ENCODE measurements at places on chromosomes 1 and 21. TPM values are rescaled to one million over a fixed set of nuclear protein-coding genes. Genes with fewer than 3 reads are reported as not detected.

- ATAC-seq, result no peak
Measured at GRCh38 chr1:224116131-224116530, 2.2 kb downstream of the FBXO28 start.

The PCBP3 gene
- 5.1 TPM for total RNA-seq

DNA sequence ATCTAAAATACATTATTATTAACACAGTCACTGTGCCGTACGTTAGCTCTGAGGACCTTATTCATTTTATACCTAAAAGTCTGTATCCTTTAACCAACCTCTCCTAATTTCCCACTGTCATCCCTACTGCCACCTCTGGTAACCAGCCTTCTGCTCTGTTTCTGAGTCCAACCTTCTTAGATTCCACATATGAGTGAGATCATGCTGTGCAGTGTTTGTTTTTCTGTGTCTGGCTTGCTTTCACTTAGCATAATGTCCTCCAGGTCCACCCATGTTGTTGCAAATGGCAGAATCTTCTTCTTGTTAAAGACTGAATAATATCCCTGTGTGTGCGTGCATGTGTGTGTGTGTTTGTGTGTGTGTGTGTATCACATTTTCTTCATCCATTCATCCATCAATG is 64.2 kb downstream of the ETS2 start:
- ATAC-seq, result no peak

- ATAC-seq, result no peak
Measured at GRCh38 chr1:15424146-15424667, 14.0 kb upstream of the CTRC start.

GRCh38 chr1:169584483-169585144 is 1.7 kb downstream of the F5 start:
- no peak for ATAC-seq

DNA sequence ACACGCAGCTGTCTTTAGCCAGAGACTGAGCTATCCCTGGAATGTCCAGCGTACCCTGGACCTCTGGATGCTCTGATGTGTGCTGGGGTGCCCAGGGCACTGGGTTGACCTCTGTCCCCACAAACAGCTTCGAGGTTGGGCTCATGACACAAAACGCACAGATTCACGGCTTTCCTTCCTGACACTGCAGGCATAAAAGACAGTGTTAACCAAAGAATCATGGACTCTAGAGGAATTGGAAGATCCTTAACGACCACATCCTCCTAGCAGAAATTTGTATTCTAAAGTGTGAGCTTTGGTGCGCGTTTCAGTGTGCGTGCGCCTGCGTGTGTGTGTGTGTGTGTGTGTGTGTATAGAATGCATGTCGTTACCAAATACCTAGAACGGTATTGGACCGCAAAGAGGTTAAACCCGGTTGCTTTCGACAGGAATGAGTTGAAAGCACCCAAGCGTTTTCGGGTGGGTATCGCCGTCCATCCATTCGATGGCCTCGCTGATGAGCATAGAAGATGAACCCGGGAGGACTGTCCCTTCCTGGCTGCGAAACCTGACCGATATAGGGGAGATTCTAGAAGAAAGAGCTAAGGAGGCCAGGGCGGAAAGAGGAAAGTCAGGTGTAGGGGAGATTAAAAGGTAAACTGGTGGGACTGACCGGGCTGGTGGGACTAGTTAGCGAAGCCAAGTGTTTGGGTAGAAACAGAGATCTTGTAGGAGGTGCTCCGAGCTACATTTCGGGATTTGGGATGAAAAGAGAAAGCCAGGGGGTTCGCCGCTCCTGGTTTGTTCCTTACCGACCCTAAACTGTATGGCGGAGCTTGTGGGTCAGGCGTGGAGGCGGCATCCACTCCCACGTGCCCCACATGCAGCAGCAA is 6.8 kb upstream of the LHX9 start:
- no peak for ATAC-seq

The ZNF695 gene
- total RNA-seq, result not detected

GRCh38 chr1:196155586-196155985 is 452.7 kb downstream of the KCNT2 start:
- no peak for ATAC-seq

DNA sequence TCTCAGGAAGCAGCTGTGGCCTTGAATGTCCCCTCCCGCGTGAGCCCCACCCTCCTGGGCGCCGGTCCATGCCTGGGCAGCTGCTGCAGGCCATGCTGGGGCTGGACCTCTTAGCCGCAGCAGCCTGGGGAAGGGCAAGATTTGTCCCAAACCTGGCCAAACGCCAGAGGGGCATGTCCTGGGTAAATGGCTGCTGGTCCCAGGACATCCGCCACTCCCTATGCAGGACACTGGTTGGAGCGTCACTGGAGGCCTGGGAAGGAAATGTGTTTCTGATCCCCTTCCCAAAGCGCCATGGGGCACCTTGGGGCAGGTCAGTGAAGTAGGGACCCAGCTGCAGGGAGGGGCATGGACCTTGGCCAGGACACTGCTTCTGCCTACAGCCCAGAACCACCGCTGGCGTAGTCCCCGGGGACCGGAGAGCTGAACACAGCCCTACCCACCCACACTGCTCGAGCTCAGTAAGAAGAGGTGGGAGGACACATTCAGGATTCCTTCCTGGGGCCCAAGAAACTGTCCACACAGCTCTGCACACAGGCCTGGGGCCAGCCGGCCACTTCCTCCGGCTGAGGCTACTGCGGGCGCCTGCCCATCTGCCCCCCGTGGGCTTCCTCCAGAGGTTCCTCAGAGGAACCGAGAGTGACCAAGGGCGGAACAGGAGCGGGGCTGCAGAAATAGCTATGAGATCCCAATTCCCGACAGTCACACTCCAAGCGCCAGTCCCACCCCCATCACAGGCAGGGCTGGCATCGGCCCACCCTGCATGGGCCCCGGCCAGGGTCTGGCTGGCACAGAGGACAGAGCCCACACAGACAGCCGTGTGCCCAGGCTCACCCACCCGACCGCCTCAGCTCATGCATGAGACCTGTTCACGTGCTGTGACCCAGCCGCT is 10.8 kb upstream of the PLEKHG5 start:
- ATAC-seq, result peak; percentile 34

GRCh38 chr1:27528818-27529703 is 39.1 kb upstream of the WASF2 start:
- ATAC-seq, result peak; percentile 78

The SV2A gene
- 9.2 TPM for total RNA-seq

GRCh38 chr1:209609041-209609790 is 25.7 kb downstream of the CAMK1G start:
- no peak for ATAC-seq

The NEXN gene
- total RNA-seq, result 238 TPM

DNA sequence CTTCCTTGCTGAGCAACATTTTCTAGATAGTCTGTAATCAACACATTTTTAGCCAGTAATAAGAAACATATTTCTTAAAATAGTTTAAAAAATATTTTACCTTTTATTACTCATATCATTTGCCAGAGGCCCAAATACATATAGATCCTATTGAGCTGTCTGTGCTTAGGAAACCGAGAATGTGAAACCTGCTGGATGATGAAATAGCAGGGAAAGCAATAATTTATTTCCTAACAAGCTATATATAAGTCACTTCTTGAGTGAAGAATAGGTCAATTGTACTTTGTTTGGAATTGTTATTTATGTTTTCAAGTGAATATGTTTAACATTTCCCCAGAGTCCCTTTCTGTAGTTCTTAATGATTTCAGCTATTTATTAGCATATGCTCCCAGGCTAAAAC is 339.9 kb upstream of the TMPRSS15 start:
- no peak for ATAC-seq

The ZNF683 gene
- total RNA-seq, result 0.62 TPM

- ATAC-seq, result no peak
Measured at GRCh38 chr21:36990508-36991205, 15.8 kb upstream of the RIPPLY3 start.

GRCh38 chr1:235503403-235504121 is 690 bp downstream of the B3GALNT2 start:
- ATAC-seq, result no peak

DNA sequence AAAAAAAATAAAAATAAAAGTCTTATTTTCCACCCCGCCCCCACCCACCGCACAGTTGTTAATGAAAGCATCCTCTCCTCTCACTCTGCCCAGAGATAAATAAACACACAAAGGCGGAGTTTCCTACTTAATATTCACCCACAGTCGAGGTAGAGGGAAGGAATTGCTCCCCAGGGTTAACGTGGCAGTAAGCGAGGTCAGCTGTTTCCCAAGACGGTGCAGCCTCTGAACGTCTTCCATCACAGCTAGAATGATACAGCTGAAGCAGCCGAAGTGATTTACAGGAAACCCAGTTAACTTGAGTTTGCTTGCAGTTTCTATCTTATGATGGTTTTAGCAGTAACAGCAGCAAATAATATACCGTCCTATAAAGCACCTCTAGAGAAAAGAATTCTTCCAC is 283.9 kb downstream of the PBX1 start:
- no peak for ATAC-seq

The OLFM3 gene
- 0.27 TPM for total RNA-seq

The SH2D1B gene
- total RNA-seq, result not detected

The SPRR1A gene
- total RNA-seq, result not detected

DNA sequence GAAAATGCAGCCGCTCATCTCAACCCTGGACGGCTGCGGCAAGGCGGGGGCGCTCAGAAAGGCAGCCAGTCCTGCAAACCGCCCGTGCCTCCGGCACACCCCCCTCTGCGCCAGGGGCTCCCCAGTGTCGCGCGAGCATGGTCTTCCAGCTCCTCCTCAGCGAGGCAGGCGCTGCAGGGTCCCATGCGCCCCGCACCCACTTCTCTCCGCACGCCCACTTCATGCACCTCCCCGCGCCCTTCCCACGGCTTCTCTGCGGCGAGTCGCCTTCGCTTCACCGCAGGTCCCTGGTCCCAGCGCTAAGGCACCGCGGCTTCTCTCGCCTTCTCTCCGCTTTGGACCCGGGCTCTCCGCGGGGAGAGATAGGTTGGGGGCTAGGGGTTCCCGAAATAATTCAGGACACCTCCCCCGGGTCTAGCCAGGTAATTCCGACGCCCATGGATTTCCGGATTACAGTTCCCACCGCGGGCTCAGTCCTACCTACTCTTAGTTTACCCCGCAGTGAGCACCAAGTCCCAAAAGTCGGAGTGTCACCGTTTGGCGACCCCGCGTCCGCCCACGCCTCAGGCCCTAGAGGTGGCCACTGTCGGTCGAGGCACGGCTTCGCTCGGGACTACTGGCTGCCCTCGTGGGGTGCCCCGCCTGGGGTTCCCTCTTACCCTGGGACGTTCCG is 67.5 kb downstream of the SYT2 start:
- peak; percentile 6 for ATAC-seq

DNA sequence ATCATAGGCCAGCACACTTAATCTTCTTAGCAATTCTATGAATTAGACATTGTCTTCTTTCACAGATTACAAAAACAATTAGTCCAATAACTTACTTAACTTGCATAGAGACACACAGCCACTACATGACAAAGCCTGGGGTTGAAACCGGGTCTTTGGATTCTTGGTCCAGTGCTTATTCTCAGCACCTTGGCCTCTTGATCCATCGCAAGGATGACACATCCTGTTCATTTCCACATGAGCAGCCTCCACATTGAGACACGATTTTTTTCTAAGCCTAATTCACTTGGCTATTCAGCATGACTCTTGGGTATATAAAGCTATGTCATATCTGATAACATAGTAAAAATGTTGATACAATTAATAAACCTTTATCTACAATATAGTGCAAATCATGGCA is 221.0 kb upstream of the FOXD3 start:
- ATAC-seq, result no peak

Data from gastroesophageal sphincter (tissue), 4 donors.